Thoracic aorta (tissue), 2 donors: ENCODE measurements at places on chromosomes 7 and 10.

DNA sequence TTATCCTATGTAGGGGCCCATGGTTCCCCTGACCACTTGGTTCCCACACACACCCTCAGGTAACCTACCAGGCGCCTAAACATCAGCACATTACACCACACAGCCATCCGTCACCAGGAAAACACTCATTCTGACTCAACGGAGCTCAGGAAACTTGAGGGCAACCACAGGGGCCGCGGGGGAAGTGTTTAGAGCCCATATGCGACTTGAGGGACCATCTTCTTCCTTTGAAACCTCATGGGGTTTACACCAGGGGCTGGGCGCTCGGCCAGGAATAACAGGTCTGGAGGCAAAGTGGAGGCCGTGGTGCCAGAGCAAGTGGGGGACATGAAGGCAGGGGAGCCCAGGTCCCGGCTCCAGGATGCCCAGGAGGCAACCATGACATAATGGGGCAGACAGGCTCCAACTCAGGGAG, 1.5 kb downstream of the STX1A start:
- no peak for DNase-seq

GRCh38 chr10:86292462-86293395, 73.9 kb downstream of the GRID1 start:
- no peak for DNase-seq

- DNase-seq, result no peak
Observed at GRCh38 chr7:192701-193480, 520 bp downstream of the FAM20C start.

GRCh38 chr10:127922675-127923366, 15.9 kb downstream of the PTPRE start:
- DNase-seq, result peak; percentile 66

DNA sequence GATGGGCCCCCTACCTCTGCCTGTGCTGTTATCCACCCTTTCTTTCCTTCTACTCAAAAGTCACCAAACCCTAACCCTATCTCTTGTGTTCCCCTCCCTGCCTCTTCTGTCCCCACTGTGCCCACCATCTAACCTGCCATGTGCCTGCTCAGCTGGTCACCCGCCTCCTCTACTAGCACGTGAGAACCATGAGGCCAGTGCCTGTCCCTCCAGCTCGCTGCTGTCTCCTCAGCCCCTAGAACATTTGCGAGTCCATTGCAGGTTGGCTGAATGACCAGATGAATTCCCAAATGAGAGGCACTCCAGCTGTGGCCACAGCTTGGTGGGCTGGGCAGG, 129.0 kb downstream of the ARHGAP22 start:
- no peak for DNase-seq

DNA sequence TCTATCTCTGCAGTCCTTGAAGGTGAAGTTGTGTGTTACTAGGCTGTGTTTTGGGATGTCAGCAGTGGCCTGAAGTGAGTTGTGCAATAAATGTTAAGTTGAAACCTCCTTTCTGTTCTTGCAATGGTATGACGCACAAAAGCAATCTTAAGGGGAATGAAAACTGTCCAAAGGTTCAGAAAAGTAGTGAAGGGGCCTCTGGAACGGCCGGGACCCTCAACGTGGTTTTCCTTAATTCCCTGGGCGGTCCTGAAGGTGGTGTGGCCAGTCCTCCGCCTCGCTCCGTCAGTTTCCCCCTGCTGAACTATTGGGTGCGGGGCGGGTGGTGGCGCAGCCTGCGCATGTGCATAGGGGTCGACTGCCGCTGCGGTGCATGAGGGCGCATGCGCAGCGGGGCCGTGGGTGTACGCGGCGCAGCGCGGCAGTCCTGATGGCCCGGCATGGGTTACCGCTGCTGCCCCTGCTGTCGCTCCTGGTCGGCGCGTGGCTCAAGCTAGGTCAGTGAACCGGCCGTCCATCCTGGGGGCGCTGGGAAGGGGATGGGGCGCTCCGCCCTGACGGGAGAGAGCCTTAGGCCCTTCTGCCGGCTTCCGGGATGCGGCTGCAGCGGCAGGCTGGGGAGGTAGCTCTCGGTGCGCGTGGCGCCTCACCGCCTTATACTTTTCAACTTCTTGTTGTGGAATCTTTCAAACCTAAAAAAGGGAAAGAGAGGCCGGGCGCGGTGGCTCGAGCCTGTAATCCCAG, at the start of gene SUMF2:
SUMF2 (plus strand) TSS at position 405 of the 744 bp plus-strand sequence; CDS start at position 431, 26 bp downstream.
- DNase-seq, result peak; percentile 60

- no peak for DNase-seq
Observed at GRCh38 chr7:1130021-1130990, 29.7 kb downstream of the ZFAND2A start.

- DNase-seq, result no peak
Observed at GRCh38 chr7:155874010-155874409, 61.7 kb upstream of the SHH start.

GRCh38 chr7:5214236-5214635, 24.2 kb downstream of the WIPI2 start:
- no peak for DNase-seq

- no peak for DNase-seq
Observed at GRCh38 chr10:89677341-89677740, 24.0 kb upstream of the KIF20B start.

- no peak for DNase-seq
Observed at GRCh38 chr10:48390558-48390871, 84.0 kb downstream of the MAPK8 start.

DNA sequence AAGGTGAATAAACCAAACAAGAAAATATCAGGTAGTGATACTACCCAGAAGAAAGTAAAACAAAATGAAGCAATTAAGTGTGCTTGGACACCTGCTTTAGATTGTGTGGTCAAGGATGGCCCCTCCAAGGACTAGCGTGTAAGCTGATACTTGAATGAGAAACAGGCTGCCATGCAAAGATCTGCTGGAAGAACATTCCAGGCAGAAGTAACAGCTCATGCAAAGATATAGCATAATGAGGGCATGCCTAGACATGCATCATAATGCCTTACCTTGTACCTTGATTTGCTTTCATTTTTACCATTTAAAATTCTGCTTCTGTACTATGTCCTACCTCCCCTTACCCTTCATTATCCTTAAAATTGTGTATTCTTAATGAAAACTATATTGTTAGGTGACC, 74.8 kb upstream of the HDAC9 start:
- DNase-seq, result no peak

- no peak for DNase-seq
Observed at GRCh38 chr7:45985902-45986301, 64.8 kb upstream of the IGFBP3 start.

DNA sequence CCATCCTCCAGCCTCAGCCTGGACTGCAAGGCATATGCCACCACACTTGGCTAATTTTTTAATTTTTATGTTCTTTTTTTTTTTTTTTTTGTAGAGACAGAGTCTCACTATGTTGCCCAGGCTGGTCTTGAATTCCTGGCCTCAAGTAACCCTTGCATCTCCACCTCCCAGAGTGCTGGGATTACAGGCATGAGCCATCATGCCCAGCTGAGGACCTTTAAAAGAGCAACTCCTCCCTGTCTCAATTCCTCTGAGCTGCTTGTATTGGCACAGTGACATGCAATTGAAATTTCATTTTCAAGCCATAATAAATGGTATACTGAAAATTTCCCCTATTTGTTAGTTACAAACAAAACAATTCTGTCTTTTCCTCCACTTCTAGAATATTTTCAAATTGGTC, 19.5 kb downstream of the DNAJB9 start:
- no peak for DNase-seq

GRCh38 chr7:132279718-132280117, 296.6 kb downstream of the PLXNA4 start:
- no peak for DNase-seq

DNA sequence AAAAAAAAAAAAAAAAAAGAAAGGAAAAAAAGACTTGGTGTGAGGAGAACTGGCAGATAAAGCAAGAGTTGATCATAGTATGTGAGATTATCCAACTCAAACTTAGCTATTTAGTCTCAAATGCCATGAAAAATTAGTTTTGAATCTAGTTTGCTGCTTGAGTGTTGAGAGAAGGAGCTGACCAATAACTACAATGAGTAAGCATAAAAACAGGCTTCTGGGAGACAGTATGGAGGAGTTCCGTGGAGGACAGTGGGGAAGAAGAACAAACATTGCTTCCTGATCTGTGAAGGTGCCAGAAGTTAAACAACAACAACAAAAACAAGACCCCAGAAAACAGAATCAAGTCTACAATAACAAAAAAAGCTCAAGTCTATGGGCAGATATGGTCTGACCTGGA, 317.1 kb upstream of the POT1 start:
- no peak for DNase-seq

GRCh38 chr10:101249171-101249581, 19.9 kb upstream of the LBX1 start:
- no peak for DNase-seq

DNA sequence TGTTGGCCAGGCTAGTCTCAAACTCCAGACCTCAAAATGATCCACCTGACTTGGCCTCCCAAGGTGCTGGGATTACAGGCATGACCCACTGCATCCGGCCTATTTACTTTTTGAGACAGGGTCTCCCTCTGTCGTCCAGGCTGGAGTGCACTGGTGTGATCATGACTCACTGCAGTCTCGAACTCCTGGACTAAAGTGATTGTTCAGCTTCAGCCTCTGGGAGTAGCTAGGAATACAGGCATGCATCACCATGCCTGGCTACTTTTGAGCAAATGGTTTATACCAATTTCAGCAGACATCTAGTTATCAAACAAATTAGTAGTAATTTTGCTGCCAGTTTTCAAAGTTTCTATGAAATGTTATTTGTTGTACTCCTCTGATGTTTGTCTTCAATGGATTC, 2.2 kb upstream of the WAC start:
- no peak for DNase-seq

DNA sequence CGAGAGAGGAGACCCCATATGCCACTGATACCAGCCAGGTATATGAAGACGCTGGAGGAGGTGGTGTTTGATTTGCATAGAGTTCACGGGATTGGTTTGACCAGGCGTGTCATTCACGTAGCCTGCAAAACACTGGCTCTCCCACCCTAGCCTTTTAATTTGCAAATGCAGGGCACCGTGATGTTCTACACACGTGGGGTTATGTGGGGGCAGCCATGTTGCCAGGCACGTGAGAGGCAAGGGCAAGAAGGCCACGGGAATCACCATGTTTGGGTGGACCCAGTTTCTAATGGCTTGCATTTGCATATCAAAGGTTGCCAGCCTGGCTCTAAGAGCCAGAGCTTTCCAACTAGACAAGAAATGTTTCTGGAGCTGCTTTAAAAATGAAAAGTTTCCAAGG, 117.2 kb upstream of the LYZL1 start:
- no peak for DNase-seq

DNA sequence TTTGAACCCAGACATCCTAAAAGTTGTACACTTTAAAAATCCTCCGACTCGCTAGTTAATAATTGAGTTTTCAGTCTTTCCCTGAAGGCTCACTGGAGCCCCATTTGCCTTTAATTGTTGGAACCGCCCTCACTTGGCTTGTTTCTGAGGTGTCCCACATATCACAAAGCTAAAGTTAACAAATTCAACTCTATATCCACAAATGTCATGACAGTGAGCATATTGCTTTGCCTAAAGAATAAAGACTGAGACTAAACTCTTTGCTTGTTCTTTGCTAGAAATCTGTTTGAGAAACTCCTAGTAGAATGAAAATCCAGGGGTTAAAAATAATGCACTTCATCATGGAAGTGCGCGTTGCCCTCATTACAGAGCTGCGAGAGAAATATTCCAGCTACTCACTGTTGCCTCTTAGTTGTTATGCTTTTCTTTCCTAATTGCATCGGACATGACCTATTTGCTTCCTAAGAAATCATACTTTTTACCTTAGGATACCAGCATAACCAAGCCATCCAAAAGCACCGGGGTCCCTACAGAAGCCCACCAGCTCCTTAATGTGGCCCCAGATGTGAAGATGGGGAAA, 752 bp downstream of the THSD7A start:
- DNase-seq, result no peak

GRCh38 chr10:120996456-120997034, 145.4 kb downstream of the WDR11 start:
- no peak for DNase-seq

DNA sequence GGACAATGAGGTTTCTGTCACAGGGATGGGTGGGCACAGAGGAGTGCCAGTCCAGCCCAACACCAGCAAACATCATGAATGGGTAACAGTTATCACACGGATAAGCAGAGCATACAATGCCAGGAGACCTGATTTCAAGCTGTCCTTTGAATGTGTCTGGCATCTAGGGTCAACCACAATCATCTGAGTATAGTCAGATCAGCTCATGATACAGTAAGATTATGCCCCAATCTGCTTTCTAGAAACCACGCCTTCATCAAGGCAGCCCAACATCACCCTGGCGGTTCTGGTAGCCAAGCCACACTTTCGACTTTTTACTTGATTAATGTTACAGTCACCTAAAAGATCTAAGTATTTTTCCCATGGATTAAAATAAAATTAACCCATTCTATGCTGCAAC, 10.5 kb downstream of the FAM171A1 start:
- no peak for DNase-seq

DNA sequence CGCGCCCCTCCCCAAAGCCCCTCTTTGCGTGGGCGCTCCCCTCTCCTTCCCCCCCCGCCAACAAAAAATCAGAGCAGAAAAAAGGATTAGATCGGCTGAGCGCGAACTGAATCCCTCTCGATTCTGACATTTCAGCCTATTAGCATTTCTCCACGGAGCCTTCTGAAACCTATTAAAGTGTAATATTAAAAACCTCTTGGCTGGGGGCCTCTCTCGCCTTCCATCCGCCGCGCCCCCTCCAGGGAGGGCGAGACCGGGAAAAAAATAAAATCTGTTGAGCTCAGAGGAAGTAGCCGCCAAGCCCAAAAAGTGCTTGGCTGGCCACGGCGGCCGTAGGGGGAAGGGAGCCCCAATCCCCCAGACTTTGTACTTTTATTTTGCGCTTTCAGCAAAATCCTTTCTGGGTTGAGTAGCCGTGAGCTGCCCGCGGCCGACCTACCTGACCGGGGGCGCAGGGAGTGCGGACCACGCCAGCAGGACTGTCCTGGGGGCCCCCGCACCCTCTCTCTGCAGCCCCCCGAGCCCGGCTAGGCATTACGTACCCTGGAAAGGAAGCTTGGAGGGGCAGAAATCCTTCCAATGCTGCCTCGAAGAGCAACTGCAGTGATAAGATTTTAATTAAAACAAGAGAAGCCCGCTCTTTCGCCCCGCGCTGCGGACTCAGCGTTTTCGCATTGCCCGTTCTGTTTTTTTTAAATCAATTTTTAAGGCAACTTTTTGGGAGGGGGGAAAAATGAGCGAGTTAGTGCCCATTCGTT, 1.3 kb upstream of the TNRC18 start:
- no peak for DNase-seq

DNA sequence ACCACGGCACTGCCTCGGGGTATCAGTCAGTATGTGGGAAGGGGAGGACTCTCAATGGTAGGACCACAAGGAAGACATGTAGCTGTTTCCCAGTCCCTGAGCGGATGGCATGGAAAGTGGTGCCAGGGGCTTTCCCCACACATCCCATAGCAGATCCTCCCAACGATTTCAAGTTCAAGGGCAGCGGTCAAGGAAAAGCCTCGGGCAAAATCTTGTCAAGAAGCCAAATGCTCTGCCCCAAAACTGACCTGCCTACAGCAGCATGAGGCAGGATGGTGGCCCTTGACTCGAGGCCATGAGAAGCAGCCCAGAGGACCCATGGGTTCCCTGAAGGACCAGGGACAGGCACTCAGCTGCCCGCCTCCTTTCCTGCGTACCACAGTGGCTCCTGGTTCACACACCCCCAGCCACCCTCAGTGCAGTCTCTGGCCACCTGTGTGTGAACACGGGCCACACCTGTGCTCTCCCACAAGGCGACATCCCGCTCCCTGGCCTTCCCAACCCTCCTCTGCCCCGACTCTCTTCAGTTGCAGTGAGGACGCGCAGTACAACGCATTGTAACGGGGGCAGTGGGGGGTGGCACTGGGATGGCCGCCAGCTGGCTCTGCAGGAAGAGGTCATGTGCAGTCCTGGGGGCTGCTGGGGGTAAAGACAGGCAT, 43.6 kb downstream of the CTBP2 start:
- DNase-seq, result no peak

GRCh38 chr7:111835066-111835465, 272.8 kb upstream of the IMMP2L start:
- no peak for DNase-seq
